ENCODE measurements at places on chromosomes 1 and 21. TPM values are rescaled to one million over a fixed set of nuclear protein-coding genes. Genes with fewer than 3 reads are reported as not detected.

The SLC25A34 gene
- total RNA-seq, result 0.30 TPM

The NR1I3 gene
- not detected for total RNA-seq

The NPPA gene
- total RNA-seq, result not detected

The FAM167B gene
- total RNA-seq, result not detected

The UBASH3A gene
- not detected for total RNA-seq

The AMY1C gene
- total RNA-seq, result not detected

The SLAMF9 gene
- 2.5 TPM for total RNA-seq

The CFHR1 gene
- total RNA-seq, result not detected

The NLRP3 gene
- 7.0 TPM for total RNA-seq

The OR2L5 gene
- total RNA-seq, result not detected

The SYNC gene
- 8.7 TPM for total RNA-seq

The ESPN gene
- 4.3 TPM for total RNA-seq

The KLHDC7A gene
- total RNA-seq, result not detected

The AADACL4 gene
- not detected for total RNA-seq

The C1orf94 gene
- not detected for total RNA-seq

The RIMKLA gene
- total RNA-seq, result not detected

The ZBTB8B gene
- total RNA-seq, result not detected

The SLC9C2 gene
- total RNA-seq, result not detected

The TENT5C gene
- 0.15 TPM for total RNA-seq

The TIMM17A gene
- 50.1 TPM for total RNA-seq

The CELA2A gene
- not detected for total RNA-seq

The NPHP4 gene
- 10.0 TPM for total RNA-seq

The KIF2C gene
- 16.5 TPM for total RNA-seq

The SNX7 gene
- total RNA-seq, result 47.2 TPM

The UBL4B gene
- total RNA-seq, result not detected

The KIAA0040 gene
- 39.3 TPM for total RNA-seq

The TIE1 gene
- not detected for total RNA-seq

The FCRL6 gene
- not detected for total RNA-seq

The TSPEAR gene
- not detected for total RNA-seq

The PLA2G2A gene
- total RNA-seq, result not detected

The TMPRSS15 gene
- not detected for total RNA-seq

The HSD3B2 gene
- not detected for total RNA-seq

The ACTN2 gene
- total RNA-seq, result not detected

The FABP3 gene
- total RNA-seq, result 3.2 TPM

The TINAGL1 gene
- total RNA-seq, result 539 TPM

The SLC9A1 gene
- total RNA-seq, result 34.0 TPM

Measured in hair follicular keratinocyte (primary cell).